ENCODE measurements at places on chromosomes 3 and 15.

- DNase-seq, result peak; percentile 41
These were observed 21.4 kb downstream of the TBC1D2B start for GRCh38 chr15:78055919-78056713.

- DNase-seq, result no peak
These were observed 170.9 kb downstream of the EPHB1 start for GRCh38 chr3:134965865-134966481.

DNA sequence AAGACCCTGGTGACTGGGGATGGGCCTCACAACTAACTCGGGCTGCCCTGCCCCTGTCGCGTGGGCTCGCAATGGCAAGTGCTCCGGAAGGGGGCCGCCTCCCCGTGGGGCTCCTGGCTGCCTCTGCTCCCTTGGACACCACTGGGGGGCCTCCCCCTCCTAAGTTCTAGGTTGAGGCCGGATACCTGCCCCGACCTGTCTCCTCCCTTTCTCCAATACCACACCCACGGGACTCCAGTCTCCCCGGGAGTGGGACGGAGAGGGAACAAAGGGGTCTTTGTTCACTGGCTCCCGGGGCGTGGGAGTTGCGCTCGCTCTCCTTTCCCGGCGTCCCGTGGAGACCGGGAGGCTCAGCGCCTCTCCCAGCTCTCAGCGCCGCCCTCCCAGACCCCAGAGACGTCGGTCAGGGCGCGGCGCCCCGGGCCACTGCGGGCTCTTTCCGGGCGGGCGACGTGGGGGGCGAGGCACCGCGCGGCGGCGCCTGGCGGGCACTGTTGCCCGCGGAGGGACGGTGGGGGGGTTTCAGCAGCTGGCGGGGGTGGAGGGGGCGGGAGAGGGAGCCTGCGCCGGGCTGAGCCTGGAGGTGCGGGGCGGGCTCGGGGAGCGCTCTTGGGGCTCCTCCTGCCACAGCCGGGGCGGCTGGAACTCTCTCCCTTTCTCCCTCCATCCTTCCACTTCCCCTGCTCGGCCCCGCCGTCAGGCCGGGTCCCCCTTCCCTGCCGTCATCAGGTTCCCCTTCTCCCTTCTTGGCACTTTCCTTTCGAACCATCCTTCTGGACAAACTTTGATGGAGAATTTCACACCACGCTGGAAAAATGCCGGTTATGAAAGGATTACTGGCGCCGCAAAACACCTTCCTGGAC is at the start of gene KCNH8:
TSS of gene KCNH8 (plus strand) at position 606 of the 863 bp plus-strand sequence. CDS start at position 816, 210 bp downstream.
- DNase-seq, result peak; percentile 11

DNA sequence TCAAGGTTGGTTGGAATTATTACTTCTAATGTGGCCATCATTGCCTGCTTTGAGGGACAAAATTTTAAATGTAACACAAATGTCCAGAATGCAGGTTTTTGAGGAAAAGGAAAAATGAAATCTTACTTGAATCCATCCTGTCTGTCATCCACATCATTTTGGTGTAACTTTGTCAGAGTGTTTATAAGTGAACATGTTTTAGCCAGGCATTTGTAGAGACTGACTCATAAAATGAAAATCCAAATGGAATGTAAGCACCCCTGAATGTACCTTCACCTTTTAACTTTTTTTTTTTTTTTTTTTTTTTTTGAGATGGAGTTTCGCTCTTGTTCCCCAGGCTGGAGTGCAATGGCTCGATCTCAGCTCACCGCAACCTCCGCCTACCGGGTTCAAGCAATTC is 141.8 kb upstream of the BNIP2 start:
- no peak for DNase-seq

DNA sequence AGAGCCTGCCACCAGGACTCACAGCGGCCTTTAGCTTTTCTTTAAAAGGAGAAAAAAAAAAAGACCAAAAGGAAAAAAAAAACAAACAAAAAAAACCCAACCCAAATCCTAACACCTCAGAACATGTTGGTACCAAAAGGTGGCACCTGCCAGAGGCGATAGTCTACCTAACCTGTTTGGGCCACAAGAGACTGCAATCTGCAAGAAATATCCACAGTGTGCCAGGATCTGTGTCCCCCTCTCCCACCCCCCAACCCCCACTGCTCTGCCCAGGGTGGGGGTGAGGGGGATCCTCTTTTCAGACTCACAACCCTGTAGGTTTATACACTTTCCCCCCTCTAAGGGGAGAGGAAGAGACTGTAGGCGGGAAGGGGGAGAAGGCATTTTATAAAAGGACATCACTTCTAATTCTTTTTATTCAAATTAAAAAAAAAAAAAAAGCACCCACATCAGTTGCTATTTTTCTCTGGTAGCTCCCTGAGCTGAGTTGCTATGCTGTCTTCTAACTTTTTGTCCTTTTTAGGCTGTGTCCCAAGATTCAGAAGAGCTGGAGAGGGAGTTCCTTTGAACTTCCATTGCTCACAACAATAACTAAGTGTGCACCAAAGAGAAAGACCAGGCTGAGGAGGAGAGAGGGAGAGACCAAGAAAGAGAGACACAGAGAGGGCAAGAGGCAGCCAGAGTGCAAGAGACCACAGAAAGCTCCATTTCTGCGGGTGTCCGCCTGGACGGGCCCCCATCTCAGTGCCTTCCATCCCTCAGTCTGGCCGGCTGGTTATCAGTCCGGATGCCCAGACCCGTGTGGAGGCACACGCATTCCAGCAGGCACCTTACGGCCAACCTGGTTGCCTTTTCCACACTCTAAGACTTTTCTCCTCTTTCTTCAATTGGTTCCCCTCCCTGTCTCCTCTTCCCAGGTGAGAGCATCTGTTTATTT is 48.9 kb downstream of the TLE3 start:
- no peak for DNase-seq

- no peak for DNase-seq
These were observed 54.2 kb downstream of the OSTN start for GRCh38 chr3:191253089-191253799.

GRCh38 chr3:71659864-71660591 is 65.2 kb downstream of the EIF4E3 start:
- DNase-seq, result no peak

GRCh38 chr3:24843955-24844354 is 349.3 kb upstream of the THRB start:
- no peak for DNase-seq

GRCh38 chr3:104040896-104041295 is 1325.8 kb upstream of the ALCAM start:
- DNase-seq, result no peak

DNA sequence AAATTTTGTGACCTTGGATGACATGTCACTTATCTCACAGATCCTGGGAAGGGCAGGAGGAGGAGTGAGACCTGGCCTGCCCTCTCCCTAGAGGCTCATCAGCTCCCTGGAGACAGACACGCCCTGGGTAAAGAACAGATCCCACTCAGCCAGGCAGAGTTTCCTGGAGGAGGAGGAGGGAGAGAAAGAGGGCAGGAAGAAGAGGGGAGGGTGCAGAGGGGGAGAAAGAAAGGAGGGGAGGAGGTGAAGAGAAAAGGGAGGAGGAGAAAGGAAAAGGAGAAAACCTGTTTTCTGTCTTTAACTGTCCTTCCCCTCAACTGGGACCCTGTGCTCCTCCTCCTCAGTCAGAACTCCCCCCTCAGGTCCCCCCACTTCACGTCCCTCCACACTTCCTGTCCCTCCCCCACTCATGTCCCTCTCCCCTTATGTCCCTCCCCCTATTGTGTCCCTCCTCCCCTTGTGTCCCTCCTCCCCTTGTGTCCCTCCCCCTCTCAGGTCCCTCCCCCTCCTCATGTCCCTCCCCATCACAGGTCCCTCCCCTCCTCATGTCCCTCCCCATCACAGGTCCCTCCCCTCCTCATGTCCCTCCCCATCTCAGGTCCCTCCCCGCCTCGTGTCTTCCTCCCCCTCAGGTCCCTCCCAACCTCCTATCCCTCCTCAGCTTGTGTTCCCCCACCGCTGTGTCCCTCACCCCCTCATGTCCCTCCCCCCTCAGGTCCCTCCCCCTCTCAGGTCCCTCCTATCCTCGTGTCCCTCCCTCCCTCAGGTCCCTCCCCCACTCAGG is 52.3 kb upstream of the CGNL1 start:
- no peak for DNase-seq

- no peak for DNase-seq
These were observed 68.0 kb upstream of the MNS1 start for GRCh38 chr15:56532721-56533460.

- no peak for DNase-seq
These were observed 26.7 kb upstream of the TMC3 start for GRCh38 chr15:81400640-81401236.

GRCh38 chr3:122727766-122728165 is 47.1 kb downstream of the PARP14 start:
- DNase-seq, result no peak

DNA sequence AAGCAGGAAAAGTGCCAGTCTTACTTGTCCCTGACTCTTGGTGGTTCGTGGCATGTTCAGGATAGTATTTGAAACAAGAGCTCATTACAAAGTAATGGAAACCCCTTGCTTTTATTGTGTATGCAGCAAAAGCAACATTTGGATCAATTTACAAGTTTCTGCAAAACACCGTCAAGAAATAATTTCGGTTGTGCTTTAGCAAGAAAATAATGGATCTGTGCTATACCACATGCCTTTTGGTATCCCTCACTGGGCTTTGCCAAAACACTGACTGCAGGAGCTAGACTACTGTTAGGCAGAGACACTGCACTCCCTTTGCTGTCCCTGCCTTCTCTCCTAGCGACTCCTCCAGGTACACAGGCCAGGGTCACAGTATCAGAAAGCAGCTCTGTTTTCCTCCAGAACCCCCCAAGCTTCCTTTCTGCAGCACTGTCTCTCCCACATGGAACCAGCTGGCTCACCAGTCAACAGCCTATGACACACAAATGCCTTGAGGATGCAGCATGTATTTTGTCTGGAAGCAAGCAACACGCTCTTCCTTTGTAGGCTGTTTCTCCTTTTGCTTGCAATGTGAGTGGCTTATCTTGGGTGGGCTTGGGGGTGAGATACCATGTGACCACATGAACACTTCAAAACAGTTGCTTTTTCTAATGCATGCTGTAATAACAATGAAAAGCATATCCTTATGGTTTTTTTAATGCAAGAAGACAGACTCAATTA is 111.4 kb downstream of the PGPEP1L start:
- DNase-seq, result no peak

DNA sequence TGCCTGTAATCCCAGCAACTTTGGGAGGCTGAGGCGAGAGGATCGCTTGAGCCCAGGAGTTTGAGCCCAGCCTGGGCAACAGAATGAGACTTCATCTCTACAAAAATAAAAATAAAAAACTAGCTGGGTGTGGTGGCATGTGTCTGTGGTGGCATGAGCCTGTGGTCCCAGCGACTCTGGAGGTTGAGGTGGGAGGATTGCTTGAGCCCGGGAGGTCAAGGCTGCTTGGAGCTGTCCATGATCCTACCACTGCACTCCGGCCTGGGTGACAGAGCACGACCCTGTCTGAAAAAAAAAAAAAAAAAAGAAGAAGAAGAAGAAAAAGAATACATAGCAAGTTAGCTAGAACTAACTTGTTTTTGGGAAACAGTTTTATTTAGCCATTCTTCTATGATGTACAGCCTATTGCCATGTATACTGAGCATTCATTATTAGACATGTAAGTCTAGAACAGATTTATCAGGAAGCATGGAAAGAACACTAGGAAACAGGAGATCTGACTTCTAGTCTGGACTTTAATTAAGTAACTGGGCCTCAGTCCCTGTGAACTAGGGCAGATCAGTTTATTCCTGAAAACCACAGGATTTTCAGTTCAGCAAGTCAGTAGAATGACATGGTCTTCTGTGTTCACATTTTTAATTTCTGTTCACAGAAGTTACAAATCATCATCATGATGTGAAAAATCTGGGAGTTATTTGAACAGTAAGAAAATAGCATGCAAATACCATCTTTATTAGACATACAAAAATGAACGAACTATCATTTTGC is 65.5 kb downstream of the KAT2B start:
- no peak for DNase-seq
